ENCODE measurements at places on chromosomes 7 and 10.

GRCh38 chr10:97777143-97777542, 5.3 kb upstream of the SFRP5 start:
- peaks cover 18% of the 10 kb centered on the region for H3K27me3 ChIP-seq
- H3K4me3 ChIP-seq, result no peak overlapping the region
- no peaks in the 10 kb centered on the region for H3K4me1 ChIP-seq
- no peak overlapping the region for H3K27ac ChIP-seq
- DNase-seq, result no peak
- H3K36me3 ChIP-seq, result no peaks in the 10 kb centered on the region

DNA sequence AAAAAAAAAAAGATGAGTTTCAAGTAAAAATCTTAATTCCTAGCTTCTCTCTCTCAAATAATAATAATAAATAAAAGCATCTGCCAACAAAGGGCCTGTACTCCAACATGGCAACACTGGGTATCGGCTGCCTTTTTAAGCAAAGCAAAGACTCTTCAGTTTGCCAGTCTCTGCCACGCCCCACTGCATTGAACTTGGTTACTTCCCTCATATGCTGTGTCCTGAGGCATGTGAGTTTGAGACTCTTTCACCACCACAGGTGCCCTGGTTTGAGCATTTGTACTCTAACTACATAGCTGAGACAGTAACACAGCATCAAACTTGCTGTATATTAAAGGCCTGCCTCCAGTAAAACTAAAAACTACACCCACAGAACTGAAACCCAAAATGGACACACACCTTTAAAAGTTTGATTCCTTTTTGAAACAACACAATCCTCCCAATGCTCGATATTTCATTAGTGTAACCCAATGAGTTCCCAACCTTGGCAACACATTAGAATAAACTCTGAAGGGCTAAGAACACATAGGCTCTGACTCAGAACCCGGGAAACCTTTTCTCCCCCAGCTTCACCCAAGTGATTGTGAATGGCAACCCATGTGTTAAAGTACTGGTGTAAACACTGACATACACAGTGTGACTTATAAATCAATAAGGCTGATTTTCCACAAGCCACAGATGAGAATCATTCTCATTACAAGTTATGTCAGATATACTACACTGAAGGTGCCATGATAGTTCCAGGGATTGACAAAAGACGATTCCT, 12.0 kb downstream of the JAZF1 start:
- H3K27ac ChIP-seq, result no peak overlapping the region
- peaks cover 7% of the 10 kb centered on the region for H3K36me3 ChIP-seq
- H3K27me3 ChIP-seq, result no peaks in the 10 kb centered on the region
- peaks cover 17% of the 10 kb centered on the region for H3K4me1 ChIP-seq
- no peak overlapping the region for H3K4me3 ChIP-seq
- no peak for DNase-seq

DNA sequence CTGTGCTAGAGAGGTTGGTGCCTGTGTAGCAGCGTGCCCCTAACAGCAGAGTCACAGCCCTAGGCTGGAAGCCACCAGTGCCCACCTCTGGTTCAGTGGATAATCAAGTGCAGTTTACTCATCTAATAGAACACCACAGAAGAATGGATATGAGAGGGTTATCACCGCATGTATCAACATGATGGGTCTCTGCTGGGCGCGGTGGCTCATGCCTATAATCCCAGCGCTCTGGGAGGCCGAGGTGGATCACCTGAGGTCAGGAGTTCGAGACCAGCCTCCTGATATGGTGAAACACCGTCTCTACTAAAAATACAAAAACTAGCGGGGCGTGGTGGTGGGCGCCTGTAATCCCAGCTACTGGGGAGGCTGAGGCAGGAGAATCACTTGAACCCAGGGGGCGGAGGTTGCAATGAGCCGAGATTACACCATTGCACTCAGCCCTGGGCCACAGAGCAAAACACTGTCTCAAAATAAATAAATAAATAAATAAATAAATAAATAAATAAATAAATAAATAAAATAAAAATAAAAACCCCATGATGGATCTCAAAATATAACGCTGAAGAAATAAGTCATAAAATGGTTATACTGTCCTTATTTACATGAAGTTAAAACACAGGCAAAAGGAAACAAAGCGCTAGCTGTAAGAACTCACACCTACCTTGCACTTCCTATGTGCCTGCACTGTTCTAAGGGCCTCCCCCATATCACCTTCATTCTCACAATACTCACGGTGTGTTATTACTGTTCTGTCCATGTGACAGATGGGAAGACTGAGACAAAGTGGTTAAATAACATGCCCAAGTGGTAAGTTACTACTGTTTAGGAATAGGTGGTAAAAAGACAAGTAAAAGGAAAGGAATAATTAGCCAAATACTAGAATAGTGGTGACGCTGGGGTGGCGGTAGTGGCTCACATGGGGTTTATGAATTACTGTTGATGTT, 70.9 kb downstream of the AMZ1 start:
- H3K4me1 ChIP-seq, result peaks cover 32% of the 10 kb centered on the region
- H3K36me3 ChIP-seq, result peaks cover 17% of the 10 kb centered on the region
- no peaks in the 10 kb centered on the region for H3K27me3 ChIP-seq
- no peak overlapping the region for H3K4me3 ChIP-seq

GRCh38 chr7:92462560-92462959, 15.2 kb downstream of the ERVW-1 start:
- no peak overlapping the region for H3K27ac ChIP-seq
- H3K27me3 ChIP-seq, result no peaks in the 10 kb centered on the region
- no peak for DNase-seq
- H3K36me3 ChIP-seq, result peaks cover 8% of the 10 kb centered on the region

- H3K36me3 ChIP-seq, result no peaks in the 10 kb centered on the region
- no peak overlapping the region for H3K27ac ChIP-seq
- no peak overlapping the region for H3K4me3 ChIP-seq
- H3K27me3 ChIP-seq, result no peaks in the 10 kb centered on the region
- no peak for DNase-seq
These were observed 164.6 kb downstream of the PTEN start for GRCh38 chr10:88028072-88028471.

- H3K4me1 ChIP-seq, result peaks cover 22% of the 10 kb centered on the region
- H3K27ac ChIP-seq, result peak overlapping the region; percentile 99
- H3K27me3 ChIP-seq, result no peaks in the 10 kb centered on the region
These were observed 26.1 kb upstream of the DNAJB6 start for GRCh38 chr7:157310676-157311185.

GRCh38 chr10:88881320-88881719, 1.3 kb downstream of the STAMBPL1 start:
- H3K4me3 ChIP-seq, result peak overlapping the region; percentile 64
- H3K27me3 ChIP-seq, result no peaks in the 10 kb centered on the region
- no peak for DNase-seq

GRCh38 chr7:13047061-13047460, 359.6 kb downstream of the ARL4A start:
- no peak overlapping the region for H3K27ac ChIP-seq
- H3K4me1 ChIP-seq, result peaks cover 15% of the 10 kb centered on the region
- no peaks in the 10 kb centered on the region for H3K36me3 ChIP-seq

DNA sequence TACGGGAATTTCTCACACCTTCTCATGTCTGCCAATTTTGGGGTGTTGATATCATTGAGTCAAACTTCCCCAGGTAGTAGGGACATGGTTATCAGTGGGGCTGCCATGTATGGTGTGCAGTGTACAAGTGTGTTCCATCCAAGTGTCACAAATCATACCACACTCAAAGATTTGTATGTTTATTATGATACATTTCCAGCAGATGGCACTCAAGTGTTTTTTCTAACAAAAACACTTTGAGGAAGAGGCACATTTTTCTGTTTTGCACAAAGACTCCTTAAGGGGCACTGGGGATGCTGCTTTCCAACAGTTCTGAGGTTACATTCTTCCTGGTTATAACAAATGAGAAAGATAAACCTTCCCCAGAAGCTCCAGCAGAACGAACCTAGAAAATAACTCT, 414.5 kb downstream of the REEP3 start:
- no peaks in the 10 kb centered on the region for H3K27me3 ChIP-seq
- no peak overlapping the region for H3K4me3 ChIP-seq
- no peak for DNase-seq
- H3K36me3 ChIP-seq, result no peaks in the 10 kb centered on the region

- no peaks in the 10 kb centered on the region for H3K27me3 ChIP-seq
- no peaks in the 10 kb centered on the region for H3K36me3 ChIP-seq
- H3K27ac ChIP-seq, result no peak overlapping the region
- H3K4me1 ChIP-seq, result no peaks in the 10 kb centered on the region
- no peak for DNase-seq
These were observed 62.2 kb downstream of the NEURL1 start for GRCh38 chr10:103555712-103556111.

- H3K27me3 ChIP-seq, result no peaks in the 10 kb centered on the region
- DNase-seq, result no peak
- peaks cover 27% of the 10 kb centered on the region for H3K4me1 ChIP-seq
- no peak overlapping the region for H3K4me3 ChIP-seq
- H3K36me3 ChIP-seq, result peaks cover 24% of the 10 kb centered on the region
- H3K27ac ChIP-seq, result no peak overlapping the region
These were observed 54.9 kb downstream of the PTEN start for GRCh38 chr10:87918254-87918859.

DNA sequence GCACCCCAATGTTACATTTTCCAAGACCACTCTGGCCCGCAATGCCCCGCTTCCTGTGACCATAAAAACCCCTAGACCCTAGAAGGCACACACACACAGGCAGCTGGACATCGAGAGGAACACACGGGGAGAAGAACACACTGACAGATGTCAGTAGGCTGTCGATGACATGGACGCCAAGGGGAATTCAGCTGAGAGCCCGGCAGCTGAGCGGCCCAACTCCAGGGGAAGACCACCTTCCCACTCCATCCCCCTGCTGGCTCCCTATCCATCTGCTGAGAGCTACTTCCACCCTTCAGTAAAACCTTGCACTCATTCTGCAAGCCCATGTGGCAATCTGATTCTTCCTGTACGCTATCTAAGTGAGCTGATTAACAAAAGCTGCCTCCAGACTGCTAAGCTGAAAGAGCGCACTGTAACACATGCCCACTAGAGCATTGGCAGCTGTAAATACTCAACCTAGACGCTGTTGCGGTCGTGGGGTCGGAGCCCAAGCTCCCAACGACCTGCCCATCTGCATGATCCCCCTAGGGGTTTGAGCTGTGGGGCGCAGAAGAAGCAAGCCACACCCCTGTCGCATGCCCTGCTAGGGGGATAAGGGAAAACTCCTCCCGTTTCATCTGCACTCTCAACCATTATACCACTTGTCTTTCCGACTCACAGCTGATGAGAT, 843.6 kb upstream of the POT1 start:
- H3K4me3 ChIP-seq, result no peak overlapping the region
- no peak overlapping the region for H3K27ac ChIP-seq
- H3K36me3 ChIP-seq, result no peaks in the 10 kb centered on the region
- no peaks in the 10 kb centered on the region for H3K4me1 ChIP-seq
- H3K27me3 ChIP-seq, result no peaks in the 10 kb centered on the region

DNA sequence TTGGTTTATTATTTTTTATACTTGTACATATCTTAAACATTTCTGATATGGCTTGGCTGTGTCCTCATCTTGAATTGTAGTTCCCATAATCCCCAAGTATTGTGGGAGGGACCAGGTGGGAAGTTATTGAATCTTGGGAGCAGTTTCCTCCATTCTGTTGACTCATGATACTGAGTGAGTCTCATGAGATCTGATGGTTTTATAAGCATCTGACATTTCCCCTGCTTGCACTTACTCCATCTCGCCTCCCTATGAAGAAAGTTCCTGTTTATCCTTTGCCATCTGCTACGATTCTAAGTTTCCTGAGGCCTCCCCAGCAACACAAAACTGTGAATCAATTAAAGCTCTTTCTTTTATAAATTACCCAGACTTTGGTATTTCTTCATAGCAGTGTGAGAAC, 207.7 kb downstream of the TPK1 start:
- H3K27ac ChIP-seq, result no peak overlapping the region
- H3K27me3 ChIP-seq, result no peaks in the 10 kb centered on the region
- H3K4me1 ChIP-seq, result no peaks in the 10 kb centered on the region
- no peak overlapping the region for H3K4me3 ChIP-seq
- no peaks in the 10 kb centered on the region for H3K36me3 ChIP-seq
- DNase-seq, result no peak

DNA sequence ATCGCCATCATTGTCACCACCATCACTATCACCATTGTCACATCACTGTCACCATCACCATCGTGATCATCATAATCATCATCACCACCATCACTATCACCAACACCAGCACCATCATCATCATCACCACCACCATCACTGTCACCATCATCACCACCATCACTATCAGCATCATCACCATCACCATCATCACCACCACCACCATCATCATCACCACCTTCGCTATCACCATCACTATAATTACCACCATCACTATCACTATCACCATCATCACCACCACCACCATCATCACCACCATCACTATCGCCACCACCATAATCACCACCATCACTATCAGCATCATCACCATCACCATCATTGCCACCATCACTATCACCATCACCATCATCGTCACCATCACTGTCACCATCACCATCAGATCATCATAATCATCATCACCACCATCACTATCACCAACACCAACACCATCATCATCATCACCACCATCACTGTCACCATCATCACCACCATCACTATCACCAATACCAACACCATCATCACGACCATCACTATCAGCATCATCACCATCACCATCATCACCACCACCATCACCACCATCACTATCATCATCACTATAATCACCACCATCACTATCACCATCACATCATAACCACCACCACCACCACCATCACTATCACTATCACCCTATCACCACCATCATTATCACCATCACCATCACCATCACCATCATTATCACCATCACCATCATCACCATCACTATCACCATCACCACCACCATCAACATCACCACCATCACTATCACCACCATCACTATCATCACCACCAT, 6.0 kb upstream of the GNA12 start:
- H3K27me3 ChIP-seq, result no peaks in the 10 kb centered on the region
- no peak for DNase-seq
- H3K36me3 ChIP-seq, result no peaks in the 10 kb centered on the region
- H3K4me3 ChIP-seq, result no peak overlapping the region
- H3K27ac ChIP-seq, result no peak overlapping the region

GRCh38 chr7:85483177-85483576, 296.3 kb upstream of the SEMA3D start:
- no peaks in the 10 kb centered on the region for H3K27me3 ChIP-seq
- H3K4me1 ChIP-seq, result no peaks in the 10 kb centered on the region
- H3K27ac ChIP-seq, result no peak overlapping the region
- no peak overlapping the region for H3K4me3 ChIP-seq

DNA sequence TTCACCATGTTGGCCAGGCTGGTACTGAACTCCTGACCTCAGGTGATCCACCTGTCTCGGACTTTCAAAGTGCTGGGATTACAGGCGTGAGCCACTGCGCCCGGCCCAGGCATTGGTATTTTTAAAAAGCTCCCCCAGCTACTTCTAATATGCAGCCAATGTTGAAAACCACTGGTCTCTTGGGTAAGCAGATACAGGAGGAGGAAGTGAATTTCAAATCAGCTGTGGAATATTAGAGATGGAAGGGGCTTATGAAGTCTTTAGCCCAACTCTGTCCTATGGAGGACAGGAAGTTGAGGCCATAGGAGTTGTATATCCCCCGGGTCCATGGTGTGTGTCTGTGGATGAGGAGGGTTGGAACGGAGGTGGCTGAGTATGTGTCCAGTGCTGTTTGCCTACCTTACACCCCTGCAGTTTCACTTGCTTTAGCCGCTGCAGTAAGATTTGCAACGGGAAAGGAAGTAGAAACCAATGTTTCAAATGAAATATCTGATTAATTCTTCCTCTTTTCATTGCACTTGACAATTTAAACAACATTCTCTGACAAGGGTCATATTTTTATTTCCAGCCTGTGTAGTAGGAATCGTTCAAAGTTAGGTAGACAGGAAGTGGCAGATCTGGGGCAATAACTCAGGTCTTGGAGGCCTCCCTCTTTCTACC, 3.4 kb downstream of the PDE6C start:
- H3K4me3 ChIP-seq, result no peak overlapping the region
- no peaks in the 10 kb centered on the region for H3K36me3 ChIP-seq
- no peak overlapping the region for H3K27ac ChIP-seq

Measured in RWPE2 (cell line).